ENCODE measurements at places on chromosomes 12 and 14.

GRCh38 chr12:119153477-119154434 lies 25.0 kb upstream of the HSPB8 start:
- no peak overlapping the region for H3K4me3 ChIP-seq
- no peaks in the 10 kb centered on the region for H3K36me3 ChIP-seq
- H3K27ac ChIP-seq = no peak overlapping the region
- H3K4me1 ChIP-seq = peaks cover 4% of the 10 kb centered on the region
- peak; percentile 94 for DNase-seq

DNA sequence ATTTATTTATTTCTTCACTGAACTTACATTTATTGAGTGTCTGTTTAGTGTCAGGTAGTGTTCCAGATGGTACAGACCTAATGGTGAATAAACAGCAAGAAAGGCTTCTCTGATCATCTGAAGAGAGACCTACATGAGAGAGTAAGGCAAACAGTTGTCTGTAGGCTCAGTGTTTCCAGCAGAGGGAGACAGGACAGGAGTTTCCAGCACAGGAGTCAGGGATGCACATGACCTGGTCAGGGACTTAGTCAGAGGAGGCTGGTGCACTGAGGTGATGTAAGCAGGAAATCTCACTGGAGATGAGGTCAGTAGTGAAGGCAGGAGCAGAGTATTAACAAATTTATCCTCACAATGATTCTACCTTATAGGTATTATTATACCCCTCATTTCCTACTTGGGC lies 233.2 kb downstream of the MDGA2 start:
- peak; percentile 76 for DNase-seq
- H3K27ac ChIP-seq = no peak overlapping the region
- H3K4me1 ChIP-seq = peaks cover 4% of the 10 kb centered on the region

DNA sequence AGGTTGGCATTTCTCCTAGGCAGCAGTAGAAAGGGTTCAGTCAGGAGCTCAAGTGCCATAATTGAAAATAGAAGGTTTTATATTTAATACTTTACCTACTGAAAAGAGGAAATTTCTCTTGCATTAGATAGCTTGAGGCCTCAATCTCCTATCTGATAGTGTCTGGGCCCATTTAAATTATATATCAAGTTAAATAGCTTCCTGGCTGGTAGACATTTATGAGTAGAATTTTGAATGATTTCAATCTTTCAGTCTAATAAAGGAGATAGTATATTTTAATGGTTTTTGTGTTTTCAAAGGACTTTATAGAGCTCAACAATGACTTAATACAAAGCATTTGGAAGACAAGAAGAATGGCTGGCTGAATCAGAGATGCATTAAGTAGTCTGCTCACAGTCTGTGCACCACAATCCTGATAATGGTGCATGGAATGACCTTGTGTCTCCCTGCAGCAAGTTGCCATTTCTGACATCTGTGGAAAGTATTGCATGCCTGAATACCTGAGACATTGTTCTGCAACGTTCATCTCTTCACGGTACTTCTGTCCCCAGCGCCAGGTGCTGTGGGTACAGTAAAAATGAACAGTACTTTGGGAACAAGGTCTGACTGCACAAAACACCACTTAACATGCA lies 974.1 kb downstream of the TMTC2 start:
- H3K36me3 ChIP-seq = no peaks in the 10 kb centered on the region
- no peak for DNase-seq
- no peak overlapping the region for H3K4me3 ChIP-seq
- no peaks in the 10 kb centered on the region for H3K27me3 ChIP-seq

DNA sequence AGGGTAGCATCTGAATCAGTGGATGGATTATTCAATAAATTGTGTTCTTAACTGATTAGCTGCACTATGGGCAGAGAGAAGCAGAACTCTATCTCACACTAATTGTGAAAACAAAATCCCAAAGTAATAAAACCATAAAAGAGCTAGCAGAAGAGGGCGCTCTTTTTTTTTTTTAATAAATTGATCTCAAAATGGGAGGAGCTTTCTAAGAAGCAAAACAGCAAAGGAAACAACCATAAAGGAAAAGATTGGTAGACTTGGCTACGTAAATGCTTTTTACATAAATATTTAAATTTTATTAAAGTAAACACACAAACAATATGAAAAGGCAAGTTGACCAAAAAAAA lies 1.5 kb upstream of the TM7SF3 start:
- H3K27ac ChIP-seq = peak overlapping the region; percentile 96
- H3K4me3 ChIP-seq = no peak overlapping the region
- H3K4me1 ChIP-seq = peaks cover 20% of the 10 kb centered on the region

DNA sequence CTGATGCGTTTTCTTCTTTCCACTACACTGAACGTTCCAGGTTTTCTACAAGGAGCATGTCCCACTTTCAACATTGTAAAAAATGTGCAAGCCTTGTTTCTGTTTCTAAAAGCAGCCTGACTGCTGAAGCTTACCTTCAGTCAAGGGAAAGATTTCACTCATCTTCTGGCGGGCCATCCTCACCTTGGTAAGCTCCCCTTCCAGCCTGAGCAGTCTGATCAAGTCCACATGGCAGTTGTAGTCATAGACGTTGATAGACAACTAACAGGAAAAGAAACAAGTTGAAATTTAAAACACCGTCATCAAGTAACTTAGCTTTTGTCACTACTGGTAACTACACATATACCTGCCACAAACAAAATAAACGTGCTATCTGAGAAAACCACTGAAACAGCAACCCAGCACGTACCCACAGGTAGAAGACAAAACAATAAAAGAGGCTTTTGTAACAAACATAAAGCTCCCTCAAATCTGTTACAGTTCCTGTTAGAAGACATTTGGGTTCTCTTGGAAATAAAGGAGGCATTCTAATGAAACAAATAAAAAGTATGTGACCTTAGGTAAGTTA lies 11.9 kb downstream of the SART3 start:
- no peak overlapping the region for H3K4me3 ChIP-seq
- H3K27me3 ChIP-seq = no peaks in the 10 kb centered on the region
- peaks cover 8% of the 10 kb centered on the region for H3K36me3 ChIP-seq
- no peak for DNase-seq
- H3K27ac ChIP-seq = no peak overlapping the region

GRCh38 chr14:101965181-101965544 lies 790 bp downstream of the DYNC1H1 start:
- H3K36me3 ChIP-seq = no peaks in the 10 kb centered on the region
- DNase-seq = peak; percentile 83
- peak overlapping the region; percentile 98 for H3K27ac ChIP-seq
- peaks cover 9% of the 10 kb centered on the region for H3K4me1 ChIP-seq

DNA sequence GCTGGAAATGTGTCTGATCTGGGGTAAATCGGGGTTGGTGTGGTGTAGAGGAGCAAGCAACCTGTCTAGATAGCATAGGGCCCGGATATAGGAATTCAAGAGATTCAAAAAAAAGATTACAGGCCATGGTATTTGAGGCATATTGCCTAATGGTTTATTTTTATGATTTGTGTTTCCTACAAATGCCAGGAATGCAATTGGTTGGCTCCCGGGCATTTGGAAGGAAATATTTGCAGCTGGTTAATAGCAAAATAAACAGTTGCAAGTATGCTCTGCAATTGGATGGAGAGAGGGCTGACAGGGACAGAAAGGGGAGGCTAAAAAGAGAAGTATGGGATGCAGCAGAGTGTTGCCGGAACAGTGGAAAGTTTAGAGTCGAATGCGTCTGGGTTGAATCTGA lies 315.6 kb upstream of the ATP2B1 start:
- no peaks in the 10 kb centered on the region for H3K27me3 ChIP-seq
- no peak overlapping the region for H3K27ac ChIP-seq
- H3K4me3 ChIP-seq = no peak overlapping the region
- no peak for DNase-seq
- H3K4me1 ChIP-seq = peaks cover 6% of the 10 kb centered on the region

DNA sequence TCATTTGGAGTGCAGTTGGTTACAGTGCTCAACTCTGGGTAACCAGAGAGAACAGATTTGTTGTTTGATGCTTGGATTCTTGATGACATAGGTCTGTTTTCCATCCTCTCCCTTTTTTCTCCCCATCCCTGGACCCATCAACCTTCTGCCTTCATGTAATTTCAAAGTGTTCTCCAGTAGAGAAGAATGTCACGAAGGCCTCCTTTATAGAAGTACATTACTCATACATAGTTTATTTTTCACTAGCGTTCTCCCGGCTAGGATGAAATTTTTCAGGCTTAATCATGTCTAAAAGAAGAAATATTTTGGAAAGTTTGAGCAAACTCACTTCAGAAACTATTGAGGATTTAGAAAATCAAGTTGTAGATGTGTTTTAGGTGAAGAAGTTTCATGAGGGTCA lies 20.9 kb upstream of the APPL2 start:
- DNase-seq = no peak
- H3K27ac ChIP-seq = no peak overlapping the region
- no peaks in the 10 kb centered on the region for H3K27me3 ChIP-seq
- H3K4me3 ChIP-seq = no peak overlapping the region

Measured in hepatocyte (in vitro differentiated cells).